ENCODE measurements at places on chromosomes 3 and 15.

DNA sequence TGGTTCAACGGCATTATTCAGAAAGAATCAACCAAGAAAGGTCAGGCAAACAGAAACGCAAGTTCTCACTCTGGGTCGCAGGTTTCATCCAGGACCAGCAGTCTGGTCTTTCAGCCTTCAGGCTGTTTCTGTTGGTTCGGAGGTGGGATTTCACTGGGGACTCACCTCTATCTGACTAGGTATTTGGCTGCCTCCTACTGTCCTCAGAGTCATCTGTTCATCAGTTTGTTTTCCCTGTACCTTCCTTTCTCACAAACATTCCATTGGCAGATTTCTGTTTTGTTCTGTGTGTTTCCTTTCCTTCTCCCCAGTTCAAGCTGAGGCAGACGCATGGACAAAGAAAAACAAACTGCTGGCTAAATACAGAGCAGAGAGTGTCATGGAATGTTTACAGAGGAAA lies 1046.6 kb upstream of the CFAP20DC start:
- no peak for DNase-seq

DNA sequence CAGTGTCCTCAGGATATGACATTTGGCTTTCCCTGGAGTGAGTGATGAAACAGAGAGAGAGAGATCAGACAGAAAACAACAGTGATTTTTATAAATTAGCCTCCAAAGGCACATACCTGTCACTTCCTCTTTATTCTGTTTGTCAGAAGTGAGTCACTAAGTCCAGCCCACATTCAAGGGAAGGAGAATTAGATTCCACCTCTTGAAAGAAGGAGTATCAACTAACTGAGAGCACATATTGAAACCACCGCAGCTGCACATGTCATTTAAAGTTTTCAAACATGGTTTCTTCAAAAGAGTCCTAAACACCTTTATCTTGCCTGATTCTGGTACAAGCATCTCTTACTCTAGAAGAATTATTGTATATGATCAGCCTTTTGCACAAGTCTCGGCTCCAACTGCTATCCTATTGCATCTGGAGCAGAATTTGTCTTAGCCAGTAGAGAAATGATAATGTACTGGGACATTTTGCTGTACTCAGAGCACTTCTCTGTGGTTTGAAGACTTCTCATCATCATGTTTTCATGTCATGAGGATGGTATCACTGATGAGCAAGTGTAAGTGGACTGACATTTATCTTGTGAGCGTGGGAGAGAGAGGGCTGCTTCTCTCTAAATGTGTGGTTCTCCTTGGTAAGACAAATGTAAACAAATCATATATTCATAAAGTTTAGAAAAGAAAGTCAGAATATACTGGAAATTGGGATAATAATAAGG lies 338.9 kb upstream of the CFAP20DC start:
- no peak for DNase-seq

GRCh38 chr3:30964612-30965011 lies 70.2 kb upstream of the GADL1 start:
- no peak for DNase-seq

DNA sequence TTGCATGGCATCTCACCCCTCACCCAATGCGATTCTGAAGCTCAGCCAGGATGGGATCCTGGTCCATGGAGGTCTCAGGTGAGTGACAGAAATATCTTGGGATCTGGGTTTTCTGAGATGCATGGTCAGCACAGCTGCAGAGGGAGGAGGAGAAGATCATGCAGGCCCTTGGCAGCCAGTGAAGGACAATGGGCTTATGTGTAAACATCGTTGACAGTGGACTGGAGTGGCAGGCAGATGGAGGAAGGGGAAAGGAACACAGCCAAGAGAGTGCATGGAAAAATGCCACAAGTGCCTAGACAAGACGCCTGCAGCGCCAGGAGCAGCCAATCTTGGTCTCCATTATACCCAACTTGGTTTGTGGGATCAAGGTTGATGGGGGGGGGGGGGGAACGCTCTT lies 347.9 kb downstream of the MCTP2 start:
- DNase-seq = no peak

DNA sequence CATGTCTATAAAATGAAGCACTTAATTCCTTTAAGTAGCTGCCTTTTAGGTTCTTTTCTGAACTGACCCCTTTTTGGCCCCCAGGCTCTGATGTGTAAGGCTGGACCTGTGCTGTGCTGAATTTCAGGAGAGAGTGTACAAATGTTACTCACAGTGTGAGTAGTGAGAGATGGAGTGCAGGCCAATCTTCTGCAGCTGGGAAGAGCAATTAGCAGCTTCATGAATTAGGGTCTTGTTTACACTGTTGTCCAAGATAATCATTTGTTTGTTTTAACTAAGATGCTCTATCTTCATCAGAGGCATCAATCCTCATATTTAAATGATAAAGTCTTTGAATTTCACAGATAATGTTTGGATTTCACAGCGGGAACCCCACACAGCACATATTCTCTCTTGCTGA lies 19.4 kb downstream of the ARPP21 start:
- DNase-seq = no peak

GRCh38 chr3:36063992-36064391 lies 316.3 kb upstream of the STAC start:
- DNase-seq = no peak

GRCh38 chr3:104547031-104547430 lies 819.7 kb upstream of the ALCAM start:
- DNase-seq = no peak

GRCh38 chr3:151227807-151228665 lies 25.0 kb upstream of the GPR171 start:
- peak; percentile 64 for DNase-seq

- no peak for DNase-seq
These were observed 62.7 kb downstream of the SSUH2 start for GRCh38 chr3:8581806-8582445.

DNA sequence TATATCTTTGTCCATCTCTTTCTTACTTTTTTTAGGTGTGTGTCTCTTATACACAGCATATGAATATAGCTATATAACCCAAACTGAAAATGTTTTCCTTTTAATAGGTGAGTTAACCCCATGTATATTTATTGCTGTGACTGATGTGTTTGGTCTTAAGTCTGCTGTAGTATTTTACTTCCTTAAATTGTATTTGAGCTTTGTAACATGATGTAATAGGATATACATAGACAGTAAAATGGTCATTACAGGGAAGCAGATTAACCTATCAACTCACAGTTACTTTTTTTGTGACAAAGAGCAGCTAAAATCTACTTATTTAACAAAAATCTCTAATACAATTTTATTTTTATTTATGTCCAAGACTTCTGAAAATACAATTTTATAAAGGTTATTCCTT lies 51.8 kb upstream of the CDAN1 start:
- no peak for DNase-seq

DNA sequence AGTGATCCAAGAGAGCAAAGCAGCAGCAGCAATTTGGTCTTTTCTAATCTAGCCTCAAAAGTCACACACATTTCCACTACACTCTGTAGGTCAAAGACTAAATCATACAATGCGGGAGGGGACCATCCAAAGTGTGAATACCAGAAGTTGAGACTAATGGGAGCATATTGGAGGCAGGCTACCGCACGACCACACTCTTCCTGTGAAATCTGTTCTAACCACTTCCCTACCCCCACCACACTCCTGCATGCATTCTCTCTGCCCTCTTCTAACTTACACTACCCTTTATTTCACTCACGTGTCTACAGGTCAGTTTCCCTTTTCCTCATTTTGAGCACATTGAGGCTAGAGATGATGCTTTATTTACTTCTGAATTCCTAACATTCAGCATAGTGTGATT lies 23.7 kb upstream of the PRTG start:
- no peak for DNase-seq

GRCh38 chr3:185508335-185508991 lies 9.6 kb upstream of the TMEM41A start:
- no peak for DNase-seq

DNA sequence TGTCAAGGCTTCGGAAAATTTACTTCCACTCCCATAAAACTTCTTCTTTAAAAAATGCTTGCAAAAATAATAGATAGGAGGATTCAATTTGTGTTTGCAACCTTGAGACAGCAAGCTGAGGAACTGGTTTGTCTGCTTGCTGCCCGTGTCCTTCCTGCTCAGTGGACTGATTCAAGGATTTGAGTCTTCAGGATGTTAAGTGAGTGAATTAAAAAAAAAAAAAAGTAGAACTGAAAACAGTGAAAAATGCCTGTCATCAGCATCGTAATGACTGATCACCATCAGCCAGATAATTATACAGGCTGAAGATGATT lies 453.7 kb downstream of the FGF12 start:
- no peak for DNase-seq

GRCh38 chr3:127784283-127784682 lies 38.0 kb downstream of the MGLL start:
- DNase-seq = no peak

GRCh38 chr15:45157974-45158373 lies 28.2 kb downstream of the DUOX1 start:
- no peak for DNase-seq

- no peak for DNase-seq
These were observed 791.9 kb upstream of the ROBO1 start for GRCh38 chr3:80559701-80560100.

GRCh38 chr3:5357089-5357488 lies 169.6 kb downstream of the EDEM1 start:
- DNase-seq = no peak

DNA sequence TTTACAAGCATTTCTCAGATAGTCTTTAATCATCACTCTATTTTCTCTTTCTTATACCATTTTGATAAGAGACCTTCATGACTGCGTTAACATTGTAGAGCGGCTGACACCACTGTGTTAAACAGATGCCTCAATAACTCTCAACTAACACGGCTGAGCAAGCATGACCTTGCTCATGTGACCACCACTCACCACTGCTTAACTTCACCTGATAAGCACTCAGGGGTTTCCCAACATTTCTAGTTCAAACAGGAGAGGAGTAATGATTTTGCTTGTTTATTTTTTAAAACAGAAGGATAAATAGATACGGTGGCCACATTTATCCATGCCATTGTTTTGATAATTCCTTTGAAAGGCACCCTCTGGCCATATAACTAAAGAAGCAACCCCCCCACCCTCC lies 37.7 kb upstream of the TMEM45A start:
- no peak for DNase-seq

DNA sequence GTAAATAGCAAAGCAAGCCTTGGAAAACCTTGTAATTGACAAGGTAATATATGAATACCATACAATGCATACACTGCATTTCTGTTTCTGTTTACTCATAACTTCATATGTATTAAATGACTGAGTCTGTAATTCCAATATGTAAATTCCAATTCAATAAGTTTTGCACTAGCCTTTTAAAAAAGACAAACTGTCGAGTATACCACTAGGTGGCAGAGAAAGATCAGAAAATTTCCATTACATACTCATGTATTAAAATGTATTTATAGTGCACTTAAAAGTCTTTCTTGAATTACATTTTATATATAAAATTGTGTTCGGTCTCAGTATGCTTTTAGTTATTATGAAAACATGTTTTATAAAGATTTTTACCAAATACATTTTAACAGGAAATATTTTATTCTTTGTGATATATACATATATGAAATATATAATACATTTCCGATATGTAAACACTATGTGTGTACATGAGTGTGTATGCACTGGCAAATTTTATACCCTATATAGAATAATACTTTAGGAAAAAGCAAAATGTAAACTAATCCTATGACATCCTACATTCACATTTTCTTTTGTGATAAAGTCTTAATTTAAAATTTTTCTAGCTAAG lies 216.8 kb downstream of the VGLL3 start:
- DNase-seq = no peak

GRCh38 chr3:32440611-32441350 lies 49.1 kb downstream of the CMTM7 start:
- no peak for DNase-seq

- DNase-seq = no peak
These were observed 639 bp downstream of the SPICE1 start for GRCh38 chr3:113514265-113514769.

GRCh38 chr3:45468326-45468725 lies 80.0 kb downstream of the LARS2 start:
- DNase-seq = no peak

GRCh38 chr15:87080547-87080946 lies 1000.9 kb downstream of the AGBL1 start:
- DNase-seq = no peak

GRCh38 chr3:20051123-20051806 lies 11.0 kb downstream of the KAT2B start:
- no peak for DNase-seq

DNA sequence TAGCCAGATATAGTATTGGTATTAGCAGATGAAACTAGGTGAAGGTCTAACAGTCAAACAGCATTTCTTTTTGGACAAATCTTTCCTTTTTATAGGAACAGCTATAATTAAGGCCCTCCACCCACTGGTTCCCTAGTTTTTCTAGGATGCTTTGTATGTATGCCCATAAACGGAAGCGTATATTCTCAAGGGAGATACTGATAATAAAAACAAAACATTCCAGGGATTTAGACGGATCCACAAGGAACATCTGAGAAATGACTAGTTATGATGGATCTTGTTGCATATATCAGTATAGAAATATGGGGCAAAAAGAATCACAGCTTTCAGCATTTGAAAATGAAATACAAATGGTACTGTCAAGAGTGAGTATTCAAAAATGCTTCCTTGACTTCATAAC lies 22.5 kb downstream of the LRRC28 start:
- no peak for DNase-seq

GRCh38 chr15:43232289-43232874 lies 11.6 kb upstream of the EPB42 start:
- no peak for DNase-seq

GRCh38 chr15:70783610-70784022 lies 20.3 kb upstream of the UACA start:
- no peak for DNase-seq

GRCh38 chr3:44186111-44186672 lies 55.5 kb upstream of the TOPAZ1 start:
- no peak for DNase-seq

GRCh38 chr3:55701997-55702396 lies 214.9 kb upstream of the WNT5A start:
- no peak for DNase-seq

Data from stimulated activated CD4-positive, alpha-beta T cell treated with anti-CD3 and anti-CD28 coated beads, Interleukin-4, amount 100 ng/mL, for 4 hours (primary cell).